ENCODE measurements at places on chromosomes 13 and 19. TPM values are rescaled to one million over a fixed set of nuclear protein-coding genes. Genes with fewer than 3 reads are reported as not detected.

DNA sequence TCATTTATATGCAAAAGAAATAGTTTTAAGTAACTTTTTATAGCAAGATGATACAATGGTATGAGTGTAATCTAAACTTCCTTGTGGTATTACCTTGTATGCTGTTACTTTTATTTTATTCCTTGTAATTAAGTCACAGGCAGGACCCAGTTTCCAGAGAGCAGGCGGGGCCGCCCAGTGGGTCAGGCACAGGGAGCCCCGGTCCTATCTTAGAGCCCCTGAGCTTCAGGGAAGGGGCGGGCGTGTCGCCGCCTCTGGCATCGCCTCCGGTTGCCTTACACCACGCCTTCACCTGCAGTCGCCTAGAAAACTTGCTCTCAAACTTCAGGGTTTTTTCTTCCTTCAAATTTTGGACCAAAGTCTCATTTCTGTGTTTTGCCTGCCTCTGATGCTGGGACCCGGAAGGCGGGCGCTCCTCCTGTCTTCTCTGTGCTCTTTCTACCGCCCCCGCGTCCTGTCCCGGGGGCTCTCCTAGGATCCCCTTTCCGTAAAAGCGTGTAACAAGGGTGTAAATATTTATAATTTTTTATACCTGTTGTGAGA is 10.2 kb downstream of the PLPPR3 start:
- DNase-seq, result no peak

DNA sequence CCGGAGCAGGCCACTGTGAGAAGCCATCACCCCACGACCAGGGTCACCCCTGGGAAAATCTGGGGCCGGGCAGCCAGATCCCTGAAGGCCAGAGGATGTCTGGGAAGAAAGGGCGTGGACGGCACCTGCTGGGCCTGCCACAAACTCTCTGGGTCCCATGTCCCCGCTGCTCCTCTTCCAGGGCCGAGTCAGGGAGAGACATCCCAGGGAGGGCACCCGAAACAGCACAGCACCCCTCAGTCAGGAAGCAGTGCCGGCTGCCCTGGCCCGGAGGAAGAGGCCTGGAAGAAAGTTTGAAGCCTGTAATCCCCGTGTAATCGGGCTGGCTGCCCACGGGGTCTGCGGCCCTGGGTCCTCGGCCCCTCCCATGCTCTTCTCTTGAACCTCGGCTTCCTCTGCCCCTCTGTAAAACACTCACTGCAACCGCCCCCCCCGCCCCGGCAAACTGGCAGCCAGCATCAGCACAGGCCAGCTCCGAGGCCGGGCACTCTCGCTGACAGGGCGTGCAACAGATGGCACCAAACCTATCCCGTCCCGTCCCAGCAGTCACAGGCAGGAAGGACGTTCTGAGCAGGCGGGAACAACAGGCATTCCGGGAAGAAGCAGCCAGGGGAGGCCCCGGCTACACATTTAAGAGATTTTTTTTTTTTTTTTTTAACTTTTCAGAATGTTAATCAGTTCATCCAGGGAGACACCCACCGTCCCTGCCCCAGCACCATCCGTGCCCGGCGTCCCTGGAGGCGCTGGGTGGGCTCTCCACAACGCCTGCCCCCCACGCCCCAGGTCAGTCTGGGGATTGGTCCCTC is 1.5 kb downstream of the SBNO2 start:
- peak; percentile 71 for DNase-seq

DNA sequence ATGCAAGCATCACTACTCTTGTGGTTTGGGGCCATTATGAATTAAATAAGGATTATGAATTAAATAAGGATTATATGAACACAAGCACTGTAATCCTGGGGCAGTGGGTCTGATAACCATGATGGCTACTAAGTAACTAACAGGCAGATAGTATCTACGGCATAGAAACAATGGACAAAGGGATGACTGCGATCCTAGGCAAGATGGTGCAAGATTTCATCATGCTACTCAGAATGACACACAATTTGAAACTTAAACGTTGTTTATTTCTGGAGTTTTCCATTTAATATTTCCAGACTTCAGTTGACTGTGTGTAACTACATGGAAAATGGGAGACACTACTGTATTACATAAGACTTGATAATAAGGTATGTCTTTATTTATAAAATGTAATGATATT is 15.1 kb downstream of the KCNRG start:
- no peak for DNase-seq

- DNase-seq, result peak; percentile 87
Observed at GRCh38 chr19:2055931-2056836, 5.1 kb upstream of the MKNK2 start.

Gene UPK1A
- total RNA-seq, result not detected

Gene ZNF419
- 8.0 TPM for total RNA-seq

- DNase-seq, result no peak
Observed at GRCh38 chr13:99514801-99515200, 13.5 kb downstream of the TM9SF2 start.

GRCh38 chr19:3342246-3342645 is 24.1 kb upstream of the NFIC start:
- DNase-seq, result no peak

DNA sequence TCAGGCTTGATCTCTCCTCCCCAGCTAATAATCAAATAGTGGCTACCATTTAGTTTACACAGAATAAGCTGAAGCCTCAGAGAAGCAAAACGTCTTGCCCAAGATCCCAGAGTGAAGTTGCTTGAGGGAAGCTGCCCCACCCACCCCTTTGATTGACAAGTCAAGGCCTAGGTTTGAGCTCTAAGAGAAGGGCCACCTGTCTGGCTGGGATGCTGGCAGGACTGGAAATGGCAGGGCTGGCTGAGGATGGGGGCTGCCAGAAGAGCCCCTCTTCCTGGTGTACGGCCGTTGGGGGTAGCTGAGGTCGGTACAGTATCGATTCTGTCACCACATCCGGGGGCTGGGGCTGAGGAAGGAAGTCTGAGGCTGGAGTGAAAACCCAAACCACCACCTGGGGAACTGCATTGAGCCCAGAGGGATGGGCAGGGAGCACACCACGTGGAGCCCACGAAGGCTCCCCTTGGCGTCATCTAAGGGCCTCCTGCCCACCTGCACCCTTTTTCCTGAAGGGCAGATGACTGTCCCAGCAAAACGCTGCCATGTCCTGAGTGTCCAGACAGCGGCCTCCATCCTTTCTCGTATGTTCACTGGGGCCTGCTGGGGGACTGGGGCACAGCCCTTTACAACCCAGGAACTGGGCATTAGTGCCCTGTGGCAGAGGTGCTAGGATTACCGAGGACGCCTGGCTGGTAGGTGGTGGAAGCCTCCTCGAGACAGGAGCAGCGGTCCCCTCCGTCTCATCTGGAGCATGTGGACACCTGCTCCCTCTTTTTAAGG is 1.4 kb upstream of the PRKD2 start:
- DNase-seq, result no peak

DNA sequence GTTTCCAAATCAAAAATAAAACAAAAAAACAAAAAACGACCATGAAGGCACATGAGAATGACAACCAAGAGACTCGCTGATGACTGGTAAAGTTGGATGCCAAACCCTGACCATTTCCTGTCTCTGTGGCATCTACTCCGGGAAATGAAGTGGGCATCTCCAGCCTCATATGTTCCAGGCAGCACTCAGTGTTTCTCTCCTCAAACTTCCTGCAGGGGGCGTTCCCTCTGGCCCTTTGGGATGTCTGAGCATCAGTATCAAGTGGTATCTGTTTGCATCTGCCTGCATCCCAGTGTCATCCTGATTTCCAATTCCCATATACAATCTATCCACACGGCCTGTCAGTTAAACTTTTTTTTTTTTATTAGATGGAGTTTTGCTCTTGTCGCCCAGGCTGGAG is 9.8 kb upstream of the SIGLEC12 start:
- DNase-seq, result peak; percentile 39

Gene IER2
- 35.7 TPM for total RNA-seq

Gene GGN
- total RNA-seq, result 0.60 TPM

- no peak for DNase-seq
Observed at GRCh38 chr13:33537676-33538075, 252.1 kb upstream of the STARD13 start.

DNA sequence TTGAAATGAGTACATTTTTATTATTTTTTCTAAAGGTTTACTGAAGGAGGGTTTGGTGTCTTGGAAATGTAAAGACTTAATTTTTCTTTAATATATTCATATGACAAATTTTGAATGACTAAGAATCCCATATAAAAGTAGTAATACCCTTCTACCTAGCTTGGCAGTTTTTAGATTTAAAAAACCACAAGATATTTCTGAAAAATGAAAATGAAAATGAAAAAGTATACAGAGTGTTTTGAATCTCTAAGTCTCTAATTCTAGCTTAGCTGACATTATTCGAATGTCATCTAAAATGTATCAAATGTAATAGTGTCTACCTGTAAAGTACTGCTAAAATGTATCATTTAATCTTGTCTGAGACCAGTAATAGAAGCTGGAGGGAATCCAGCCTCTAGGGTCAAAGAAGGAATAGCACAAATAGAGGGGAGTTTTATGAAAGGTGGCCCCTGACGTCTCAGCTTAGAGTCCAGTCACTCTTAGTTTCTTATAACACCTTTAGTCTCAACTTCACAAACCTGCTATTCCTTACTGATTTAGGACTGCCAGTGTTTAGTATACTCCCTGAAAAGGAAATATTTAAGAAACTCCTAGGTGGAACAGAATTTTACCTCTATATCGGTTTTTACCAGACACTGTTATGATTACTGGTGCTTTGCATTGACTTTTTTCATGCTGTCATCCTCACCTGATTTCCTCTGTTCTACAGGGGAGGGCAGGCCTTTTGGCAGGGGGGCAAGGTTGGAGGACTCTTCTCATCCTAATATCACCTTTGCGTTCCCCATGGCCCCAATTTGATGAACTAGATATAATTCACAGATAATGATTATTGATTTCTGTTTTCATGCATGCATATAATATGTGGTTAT is 16.2 kb upstream of the MIR17HG start:
- DNase-seq, result no peak

DNA sequence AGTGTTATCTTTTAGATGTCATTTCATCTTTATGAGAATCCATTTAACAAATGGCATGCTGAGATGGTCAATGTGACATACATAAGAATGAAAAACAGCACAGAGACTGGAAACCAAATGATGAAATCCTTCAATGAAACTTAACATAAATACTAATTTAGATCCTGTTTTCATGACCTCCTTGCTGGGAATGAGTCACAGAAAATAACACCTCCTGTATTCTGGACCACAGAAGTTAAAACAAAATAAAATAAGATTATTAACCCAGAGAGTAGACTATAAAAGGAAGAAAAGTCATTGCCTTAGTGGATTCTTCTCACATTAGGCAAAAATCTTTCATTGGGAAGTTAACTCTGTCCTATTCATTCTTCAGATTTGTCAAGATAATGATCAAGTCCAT is 1.6 kb downstream of the DIAPH3 start:
- DNase-seq, result no peak

Measured in HT1080 (cell line).